ENCODE measurements at places on chromosomes 11 and 22.

DNA sequence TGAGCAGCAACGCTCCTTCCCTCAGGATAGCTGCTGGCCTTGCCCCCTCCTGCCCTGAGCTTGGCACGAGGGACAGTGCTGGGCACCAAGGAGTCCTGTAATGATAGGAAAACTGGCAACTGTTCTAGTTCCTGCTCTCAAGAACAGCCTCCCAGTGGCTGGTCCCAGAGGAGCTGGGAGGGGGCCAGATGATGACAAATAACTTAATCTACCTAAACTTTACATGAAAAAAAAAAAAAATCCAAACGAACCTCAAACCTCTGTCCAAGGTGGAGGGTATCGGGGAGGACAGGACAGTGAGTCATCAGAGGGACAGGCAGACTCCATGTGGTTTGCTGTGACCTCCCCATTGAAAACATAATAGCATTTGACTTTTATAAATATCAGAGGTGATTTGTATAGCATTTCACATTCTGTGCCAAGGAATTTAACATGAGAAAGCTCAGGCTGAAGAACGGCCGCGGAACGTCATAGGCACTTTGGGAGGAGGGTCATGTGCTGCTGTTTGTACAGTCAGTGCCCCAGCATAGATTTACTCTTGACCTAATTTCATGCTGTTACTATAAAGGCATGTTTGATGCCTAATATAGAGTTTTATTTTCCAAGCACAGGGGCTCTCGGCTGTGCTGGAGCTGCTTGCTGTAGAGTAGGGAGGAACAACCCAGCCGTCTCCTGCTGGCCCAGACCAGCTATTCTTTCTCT, 98.2 kb upstream of the NNMT start:
- no peak for DNase-seq

GRCh38 chr11:117941163-117941707, 12.0 kb upstream of the TMPRSS13 start:
- no peak for DNase-seq

- DNase-seq = no peak
These were observed 62.2 kb upstream of the KCNQ1OT1 start for GRCh38 chr11:2762031-2762380.

DNA sequence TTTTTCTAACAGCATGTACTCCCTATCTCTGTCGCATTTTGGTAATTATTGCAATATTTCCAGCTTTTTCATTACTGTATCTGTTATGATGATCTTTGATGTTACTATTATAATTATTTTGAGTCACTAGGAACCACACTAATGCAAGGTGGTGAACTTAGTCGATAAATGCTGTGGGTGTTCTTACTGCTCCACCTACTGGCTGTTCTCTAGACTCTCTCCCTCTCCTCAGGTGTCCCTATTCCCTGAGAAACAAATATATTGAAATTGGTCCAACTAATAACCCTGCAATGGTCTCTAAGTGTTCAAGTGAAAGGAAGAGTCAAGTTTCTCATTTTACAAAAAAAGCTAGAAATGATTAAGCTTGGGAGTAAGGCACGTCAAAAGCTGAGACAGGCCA, 10.5 kb downstream of the ARL14EP start:
- no peak for DNase-seq

- no peak for DNase-seq
These were observed 8.8 kb downstream of the POU2F3 start for GRCh38 chr11:120248551-120249278.

GRCh38 chr11:30436801-30437200, 113.9 kb downstream of the ARL14EP start:
- DNase-seq = no peak
